ENCODE measurements at places on chromosomes 5 and 9. TPM values are rescaled to one million over a fixed set of nuclear protein-coding genes. Genes with fewer than 3 reads are reported as not detected.

The RNF38 gene
- total RNA-seq: 58.8 TPM

The ARSB gene
- total RNA-seq: 11.4 TPM

- no peak overlapping the region for H3K4me3 ChIP-seq
- no peaks in the 10 kb centered on the region for H3K36me3 ChIP-seq
- H3K4me1 ChIP-seq: no peaks in the 10 kb centered on the region
- H3K27ac ChIP-seq: no peak overlapping the region
- DNase-seq: no peak
- no peaks in the 10 kb centered on the region for H3K27me3 ChIP-seq
Measured at GRCh38 chr9:116005205-116005604, 148.4 kb upstream of the PAPPA start.

DNA sequence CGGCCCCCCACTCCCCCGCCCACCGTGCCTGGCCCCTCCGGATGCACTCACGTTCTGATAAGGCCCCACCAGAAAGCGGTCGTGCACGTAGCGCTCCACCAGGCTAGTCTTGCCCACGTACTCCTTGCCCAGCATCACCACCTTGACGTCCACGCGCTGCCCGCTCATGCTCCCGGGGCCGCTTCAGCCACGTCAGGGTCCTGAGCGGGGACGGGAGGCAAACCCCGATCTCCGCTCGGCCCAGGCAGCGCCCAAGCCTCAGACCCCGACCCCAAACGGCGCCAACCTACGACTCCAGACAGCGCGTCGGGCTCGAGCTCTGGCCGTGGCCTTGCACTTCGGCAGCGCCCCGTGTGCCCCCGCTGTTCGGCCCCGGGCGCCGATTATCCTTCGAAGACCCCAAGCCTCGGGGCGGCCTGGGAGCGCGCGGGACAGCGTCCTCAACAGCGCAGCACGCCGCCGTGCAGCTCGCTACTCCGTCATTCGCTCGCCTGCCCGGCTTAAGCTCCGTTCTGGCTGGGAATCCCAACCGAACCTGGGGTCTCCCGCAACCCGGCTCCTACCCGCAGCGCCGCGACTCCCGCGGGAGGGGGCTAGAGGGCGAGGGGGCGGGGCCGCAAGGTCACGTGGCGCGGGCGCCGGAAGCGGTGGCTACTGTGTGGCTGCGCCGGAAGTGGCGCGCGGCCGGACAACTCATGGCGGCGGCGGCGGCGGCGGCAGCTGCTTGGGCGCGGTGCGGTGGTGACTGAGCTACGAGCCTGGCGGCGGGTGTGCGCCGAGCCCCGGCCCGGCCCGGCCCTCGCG, at the start of the genes PRELID1 and RAB24:
Gene PRELID1, plus strand, starts transcription at position 679 of the 804 bp plus-strand sequence. CDS start 187 bp downstream, outside the sequence.
Gene RAB24, minus strand, starts transcription at position 599 of the 804 bp plus-strand sequence. Its CDS starts 431 bp downstream, at position 168.
- no peaks in the 10 kb centered on the region for H3K4me1 ChIP-seq
- DNase-seq: peak; percentile 87
- no peaks in the 10 kb centered on the region for H3K27me3 ChIP-seq
- peak within 1 kb of the TSS; percentile 93 for H3K4me3 ChIP-seq

DNA sequence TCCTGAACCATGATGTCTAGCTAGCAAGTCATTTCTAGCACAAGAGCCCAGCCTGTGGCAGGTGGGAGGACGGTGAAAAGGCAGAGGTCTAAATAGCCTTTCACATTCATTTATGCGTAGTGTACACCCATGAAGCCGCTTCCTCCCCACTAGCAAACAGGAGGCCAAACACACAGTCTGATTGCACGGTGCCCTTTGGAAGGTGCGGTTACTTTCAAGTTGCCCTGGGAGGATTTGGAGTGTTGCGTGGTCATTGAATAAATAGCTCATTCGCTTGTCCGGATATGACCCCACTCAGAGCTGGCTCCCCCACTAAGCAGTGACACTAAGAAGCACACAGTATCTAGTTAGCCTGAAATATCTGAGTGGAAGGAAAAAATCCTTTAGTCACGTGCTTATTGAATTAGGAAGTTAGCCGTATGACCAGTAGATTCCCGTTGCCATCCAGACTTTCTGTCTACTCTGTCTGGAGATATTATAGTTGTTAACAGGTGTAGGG, 664 bp upstream of the ARSB start:
- no peaks in the 10 kb centered on the region for H3K27me3 ChIP-seq
- no peak overlapping the region for H3K27ac ChIP-seq
- H3K4me3 ChIP-seq: peak overlapping the region; percentile 76
- DNase-seq: no peak
- H3K36me3 ChIP-seq: peaks cover 2% of the 10 kb centered on the region

All from H9 (cell line).